Activated CD4-positive, alpha-beta T cell treated with anti-CD3 and anti-CD28 coated beads for 36 hours (primary cell): ENCODE measurements at places on chromosomes 13 and 19.

DNA sequence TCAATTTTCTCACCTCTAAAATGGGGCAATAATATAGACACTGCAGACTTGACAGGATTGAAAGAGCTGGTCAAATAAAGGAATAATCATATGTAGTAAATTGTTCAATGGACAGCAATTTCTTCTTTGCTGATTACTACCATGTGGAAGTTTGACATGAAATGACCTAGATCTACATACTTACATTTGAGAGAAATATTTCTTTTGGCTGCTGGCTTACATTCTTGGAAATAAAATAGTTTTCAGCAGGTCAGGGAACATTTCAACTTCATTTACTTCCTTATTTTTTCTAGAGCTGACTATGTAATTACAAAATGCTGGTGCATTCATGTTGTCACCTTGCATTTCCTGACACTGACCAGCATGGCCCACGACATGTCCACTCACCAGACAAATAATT lies 294.6 kb upstream of the MIR17HG start:
- no peak for DNase-seq

DNA sequence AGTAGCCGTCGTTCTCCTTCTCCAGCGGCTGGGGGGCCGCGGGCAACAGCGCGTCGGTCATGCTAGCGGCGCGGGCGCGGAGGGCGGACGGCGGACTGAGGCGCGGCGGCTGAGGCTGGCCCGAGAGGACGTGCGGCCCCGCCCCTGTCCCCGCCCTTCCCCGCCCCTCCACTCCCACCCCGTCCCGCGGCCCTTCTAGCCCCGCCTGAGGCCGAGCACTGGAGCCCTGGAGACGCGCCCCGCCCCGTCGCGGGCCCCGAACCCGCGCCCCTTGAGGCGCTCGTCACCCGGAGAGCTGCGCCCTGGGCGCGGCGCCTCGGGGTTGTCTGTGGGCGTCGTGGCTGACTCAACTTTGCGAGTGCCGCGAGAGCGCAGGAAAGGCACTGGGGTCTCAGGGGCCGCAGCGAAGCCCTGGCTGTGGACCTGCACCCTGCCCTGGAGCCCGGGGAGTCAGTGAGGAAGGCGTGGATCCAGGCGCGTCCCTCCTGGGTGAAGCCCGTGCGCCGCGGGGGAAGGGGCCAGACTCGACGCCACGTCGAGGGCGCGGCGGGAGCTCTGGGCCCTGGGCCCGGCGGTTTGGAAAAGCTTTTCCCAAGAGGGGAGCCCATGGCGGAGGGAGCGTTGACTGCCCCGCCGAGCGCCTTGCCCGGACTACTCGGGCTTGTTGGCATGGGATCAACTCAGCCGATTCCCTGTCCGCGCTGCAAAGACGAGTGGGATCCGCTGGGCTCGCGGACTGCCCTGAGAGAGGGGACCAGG lies at the start of gene RHPN2:
TSS of gene RHPN2 (minus strand) at position 97 of the 759 bp plus-strand sequence. CDS start at position 61, 36 bp downstream.
- peak; percentile 82 for DNase-seq

DNA sequence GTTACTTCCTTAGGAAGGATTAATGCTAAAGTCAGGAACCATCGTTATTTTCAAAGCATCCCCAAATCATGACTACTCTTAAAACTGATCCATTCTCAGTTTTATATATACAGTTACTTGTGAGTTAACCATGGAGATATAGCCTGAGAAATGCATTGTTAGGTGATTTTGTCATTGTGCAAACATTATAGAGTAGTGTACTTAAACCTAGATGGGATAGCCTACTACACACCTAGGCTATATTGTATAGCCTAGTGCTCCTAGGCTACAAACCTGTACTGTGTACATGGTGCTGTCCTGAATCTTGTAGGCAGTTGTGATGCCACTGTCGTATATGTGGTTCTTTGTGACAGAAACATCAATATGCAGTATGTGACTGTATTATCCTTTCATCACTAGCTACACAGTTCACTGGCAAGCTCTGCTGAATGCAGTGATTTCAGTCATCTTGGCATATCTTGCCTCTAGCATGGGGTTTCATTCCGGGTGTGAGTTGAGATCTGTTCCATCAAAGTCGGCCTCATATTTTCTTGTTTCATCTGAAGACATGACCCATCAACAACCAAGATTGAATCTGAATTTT lies 45.3 kb downstream of the CDK8 start:
- DNase-seq = no peak

- no peak for DNase-seq
Measured at GRCh38 chr19:31279436-31279765, 69.8 kb downstream of the TSHZ3 start.

DNA sequence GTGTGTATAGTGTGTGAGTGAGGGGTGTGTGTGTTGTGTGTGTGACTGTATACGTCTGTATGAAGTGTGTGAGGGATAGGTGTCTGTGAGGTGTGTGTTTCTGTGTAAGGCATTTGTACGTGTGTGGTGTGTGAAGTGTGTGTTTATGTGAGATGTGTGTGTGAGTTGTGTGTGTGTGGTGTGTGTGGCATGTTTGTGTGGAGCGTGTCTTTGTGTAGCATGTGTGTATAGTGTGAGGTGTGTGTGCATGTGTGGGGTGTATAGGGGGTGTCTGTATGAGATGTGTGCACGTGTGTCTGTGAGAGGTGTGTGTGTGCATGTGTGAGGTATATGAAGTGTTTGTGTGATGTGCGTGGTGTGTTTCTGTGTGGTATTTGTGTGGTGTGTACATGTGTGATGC lies 13.2 kb upstream of the TNFRSF19 start:
- DNase-seq = no peak

DNA sequence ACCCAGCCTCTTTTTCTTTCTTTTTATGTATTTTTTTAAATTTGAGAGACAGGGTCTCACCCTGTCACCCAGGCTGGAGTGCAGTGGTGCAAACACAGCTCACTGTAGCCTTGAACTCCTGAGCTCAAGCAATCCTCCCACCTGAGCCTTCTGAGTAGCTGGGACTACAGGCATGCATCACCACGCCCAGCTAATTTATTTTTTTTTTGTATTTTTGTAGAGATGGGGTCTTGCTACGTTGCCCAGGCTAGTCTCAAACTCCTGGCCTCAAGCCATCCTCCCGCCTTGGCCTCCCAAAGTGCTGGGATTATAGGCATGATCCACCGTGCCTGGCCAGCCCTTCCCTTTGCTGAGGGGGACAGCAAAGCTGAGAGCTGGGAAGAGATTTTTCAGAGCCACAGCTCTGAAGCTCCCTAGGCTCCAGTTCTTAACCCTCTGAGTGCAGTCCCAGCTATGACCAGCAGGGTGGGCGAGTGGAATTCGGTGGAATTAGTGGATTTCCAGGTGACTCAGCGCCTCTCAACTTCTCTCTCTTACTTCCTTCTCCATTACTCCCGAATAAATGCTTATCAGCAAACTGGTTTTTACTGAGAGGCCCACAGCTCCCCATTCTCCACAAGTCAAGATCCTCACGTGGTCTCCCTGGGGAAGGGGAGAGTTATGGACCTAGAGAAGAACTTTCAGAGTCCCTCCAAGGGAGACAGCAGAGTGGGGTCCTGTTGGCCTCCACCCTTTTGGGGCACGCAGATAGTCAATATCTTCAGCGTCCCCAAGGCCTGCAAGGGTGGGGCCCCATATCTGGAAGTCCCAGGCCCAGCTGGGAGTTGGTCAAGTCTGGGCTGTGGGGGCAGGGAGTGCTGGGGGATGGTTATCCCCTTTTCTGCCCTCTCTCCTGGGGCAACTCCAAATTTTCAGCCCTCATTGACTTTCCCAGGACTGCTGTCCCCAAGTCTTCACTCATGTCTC lies 1.2 kb downstream of the BLVRB start:
- DNase-seq = peak; percentile 85

GRCh38 chr19:48737360-48737998 lies 2.9 kb downstream of the RASIP1 start:
- no peak for DNase-seq

DNA sequence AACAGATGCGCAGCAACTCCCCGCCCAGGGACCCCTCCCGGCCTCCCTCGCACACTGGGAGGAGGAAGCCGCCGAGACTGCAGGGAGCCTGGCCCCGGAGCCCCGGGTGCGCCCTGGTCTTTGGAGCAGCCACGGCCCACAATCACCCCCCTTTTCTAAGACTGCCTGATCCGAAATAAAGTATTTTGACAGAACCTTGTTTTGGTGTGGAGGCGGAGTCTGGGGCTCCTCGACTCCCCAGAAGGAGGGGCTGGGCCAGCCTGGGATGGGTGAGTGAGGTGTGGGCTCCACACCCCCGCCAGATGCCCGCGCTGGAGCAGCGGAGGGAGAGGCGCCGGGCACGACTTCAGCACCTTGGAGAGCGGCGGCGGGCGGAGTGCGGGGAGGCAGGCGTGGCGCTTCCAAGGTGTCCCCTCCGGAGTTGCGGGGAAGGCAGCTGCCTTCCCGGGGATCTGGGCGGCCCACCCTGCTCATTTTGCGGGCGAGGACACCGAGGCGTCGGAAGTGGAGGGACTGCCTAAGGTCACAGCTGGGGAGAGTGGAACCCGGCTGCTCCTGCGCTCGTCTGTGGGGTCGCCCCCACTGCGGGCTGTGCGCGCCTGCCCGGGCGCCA lies 9.4 kb downstream of the SIRT6 start:
- peak; percentile 84 for DNase-seq

- DNase-seq = no peak
Measured at GRCh38 chr13:62997038-62997599, 1581.5 kb upstream of the PCDH20 start.

- DNase-seq = no peak
Measured at GRCh38 chr13:24192811-24193162, 32.3 kb downstream of the SPATA13 start.

DNA sequence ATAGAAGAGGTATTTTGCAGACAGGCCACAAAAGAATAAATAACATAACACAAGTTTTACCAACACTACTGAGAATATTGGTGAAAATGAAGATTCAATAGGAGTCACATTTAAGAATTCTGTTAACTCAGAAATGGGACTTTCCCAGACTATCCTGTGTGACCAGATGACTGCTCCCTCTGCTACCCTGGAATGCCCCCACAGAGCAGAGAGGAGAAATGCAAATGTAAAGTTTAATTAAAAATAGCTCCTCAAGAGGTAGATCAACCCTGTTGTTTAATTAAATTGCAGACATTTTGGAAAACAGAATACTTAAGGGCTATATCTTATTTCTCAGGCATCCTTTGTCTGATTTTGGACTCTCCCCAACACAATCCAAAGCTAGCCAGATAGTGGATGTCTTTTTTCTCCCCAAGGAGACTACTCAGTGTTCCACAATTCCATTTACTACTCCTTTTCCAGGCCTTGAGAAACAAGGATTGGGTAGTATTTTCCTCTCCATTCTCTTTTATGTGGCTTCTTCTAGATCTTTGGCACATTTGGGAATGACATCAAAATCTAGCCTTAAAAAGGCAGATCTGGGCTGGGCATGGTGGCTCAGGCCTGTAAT lies 104.7 kb upstream of the TSC22D1 start:
- DNase-seq = no peak

DNA sequence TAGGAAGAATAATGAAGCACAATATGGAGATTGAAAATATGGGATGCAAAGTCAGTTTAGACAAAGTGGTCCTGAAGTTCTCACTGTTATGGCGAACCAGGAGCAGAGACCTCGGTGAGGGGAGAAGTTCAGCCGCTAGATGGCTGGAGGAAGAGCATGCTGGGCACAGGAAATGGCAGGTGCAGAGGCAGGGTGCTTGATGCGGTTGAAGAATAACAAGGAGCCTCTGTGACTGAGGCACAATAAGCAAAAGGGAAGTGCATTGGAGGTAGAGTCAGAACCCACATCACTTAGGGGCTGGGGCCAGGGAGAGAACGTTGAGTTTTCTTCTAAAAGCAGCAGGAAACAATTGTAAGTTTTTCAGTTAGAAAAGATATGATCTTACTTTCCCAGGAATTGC lies 1725.2 kb downstream of the EFNB2 start:
- DNase-seq = peak; percentile 7

GRCh38 chr13:41017817-41018601 lies 1.1 kb downstream of the ELF1 start:
- no peak for DNase-seq

DNA sequence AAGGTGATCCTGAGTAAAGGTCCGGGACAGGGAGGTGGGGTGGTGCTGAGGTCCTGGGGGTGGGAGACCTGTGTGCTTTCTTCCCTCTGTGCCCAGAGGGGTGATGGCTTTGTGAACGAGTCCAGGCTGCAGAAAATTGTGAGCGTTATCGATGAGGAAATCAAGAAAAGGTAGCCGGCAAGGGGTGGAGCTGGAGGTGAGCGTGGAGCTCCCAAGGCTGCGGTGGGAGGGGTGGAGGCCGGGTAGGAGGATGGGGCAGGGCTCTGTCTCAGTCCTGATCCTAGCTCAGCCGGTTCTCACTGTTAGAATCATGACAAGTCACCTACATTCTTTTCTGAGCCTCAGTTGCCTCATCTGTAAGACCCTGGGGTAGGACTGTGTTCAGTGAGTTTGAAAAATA lies 4.0 kb downstream of the SELENOV start:
- DNase-seq = no peak

DNA sequence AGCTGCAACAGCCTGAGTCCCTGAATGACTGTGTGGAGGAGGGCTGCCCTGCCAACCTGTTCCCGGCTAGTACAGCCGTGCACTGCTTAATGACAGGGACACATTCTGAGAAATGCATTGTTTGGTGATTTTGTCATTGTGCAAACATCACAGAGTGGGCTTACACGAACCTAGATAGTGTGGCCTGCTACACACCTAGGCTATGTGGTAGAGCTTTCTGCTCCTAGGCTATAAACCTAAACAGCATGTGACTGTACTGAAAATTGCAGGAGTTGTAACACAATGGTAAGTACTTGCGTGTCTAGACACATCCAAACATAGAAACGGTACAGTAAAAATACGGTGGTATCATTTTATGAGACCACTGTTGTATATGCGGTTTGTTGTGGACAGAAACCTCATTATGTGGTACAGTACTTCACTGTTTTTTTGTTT lies 35.0 kb downstream of the VASP start:
- no peak for DNase-seq

DNA sequence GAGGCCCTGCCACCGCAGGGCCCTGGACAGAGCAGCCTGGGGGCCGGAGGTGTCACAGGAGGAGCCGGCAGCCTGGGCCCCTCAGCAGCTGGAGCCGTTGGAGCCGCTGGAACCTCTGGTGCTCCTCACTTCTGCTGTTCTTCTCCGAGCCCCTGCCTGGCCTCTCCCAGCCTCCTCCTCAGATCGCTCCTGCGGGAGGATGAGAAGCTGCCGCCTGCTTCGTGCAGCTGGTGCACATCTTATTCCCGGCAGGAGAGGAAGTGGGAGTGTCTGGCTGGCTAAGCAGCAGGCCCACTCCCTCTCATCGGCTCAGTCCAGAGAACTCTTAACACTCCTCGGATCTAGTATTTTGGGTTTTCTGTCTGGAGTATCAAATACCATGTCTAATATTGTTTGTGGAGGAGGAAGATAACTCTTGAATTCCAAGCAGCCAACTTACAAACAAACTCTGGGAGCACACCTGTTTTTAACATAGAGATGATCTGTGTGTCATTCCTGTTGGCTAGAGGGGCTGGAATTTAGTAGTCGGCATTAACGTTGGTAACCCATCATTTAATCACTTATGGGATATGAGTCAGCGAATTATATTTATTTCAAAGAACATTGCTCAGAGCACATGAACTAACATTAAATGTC lies 37.1 kb upstream of the RNF113B start:
- no peak for DNase-seq

- no peak for DNase-seq
Measured at GRCh38 chr13:79197933-79198332, 208.1 kb downstream of the RBM26 start.
